ENCODE measurements at places on chromosomes 2 and 18.

DNA sequence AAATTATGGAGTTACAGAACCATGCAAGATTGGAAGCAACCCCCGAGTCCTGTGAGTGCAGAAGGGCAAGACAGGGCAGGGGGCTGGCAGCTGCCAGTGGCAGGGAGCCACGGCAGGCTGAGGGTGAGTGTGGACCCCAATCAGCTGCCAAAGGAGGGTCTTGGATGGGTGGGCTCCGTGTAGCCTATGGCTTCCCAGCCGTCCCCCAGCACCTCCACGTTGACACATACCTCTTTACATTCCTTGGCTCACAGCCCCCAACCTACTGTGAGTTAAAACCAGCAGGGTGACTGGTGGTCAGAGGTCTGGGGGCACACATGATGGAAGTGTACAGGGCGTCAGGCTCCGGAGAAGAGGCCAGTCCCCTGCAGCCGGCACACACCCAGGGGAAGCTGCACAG is 60.9 kb upstream of the SALL3 start:
- DNase-seq = no peak

- no peak for DNase-seq
These were observed 423.4 kb downstream of the RND3 start for GRCh38 chr2:150063931-150064548.

DNA sequence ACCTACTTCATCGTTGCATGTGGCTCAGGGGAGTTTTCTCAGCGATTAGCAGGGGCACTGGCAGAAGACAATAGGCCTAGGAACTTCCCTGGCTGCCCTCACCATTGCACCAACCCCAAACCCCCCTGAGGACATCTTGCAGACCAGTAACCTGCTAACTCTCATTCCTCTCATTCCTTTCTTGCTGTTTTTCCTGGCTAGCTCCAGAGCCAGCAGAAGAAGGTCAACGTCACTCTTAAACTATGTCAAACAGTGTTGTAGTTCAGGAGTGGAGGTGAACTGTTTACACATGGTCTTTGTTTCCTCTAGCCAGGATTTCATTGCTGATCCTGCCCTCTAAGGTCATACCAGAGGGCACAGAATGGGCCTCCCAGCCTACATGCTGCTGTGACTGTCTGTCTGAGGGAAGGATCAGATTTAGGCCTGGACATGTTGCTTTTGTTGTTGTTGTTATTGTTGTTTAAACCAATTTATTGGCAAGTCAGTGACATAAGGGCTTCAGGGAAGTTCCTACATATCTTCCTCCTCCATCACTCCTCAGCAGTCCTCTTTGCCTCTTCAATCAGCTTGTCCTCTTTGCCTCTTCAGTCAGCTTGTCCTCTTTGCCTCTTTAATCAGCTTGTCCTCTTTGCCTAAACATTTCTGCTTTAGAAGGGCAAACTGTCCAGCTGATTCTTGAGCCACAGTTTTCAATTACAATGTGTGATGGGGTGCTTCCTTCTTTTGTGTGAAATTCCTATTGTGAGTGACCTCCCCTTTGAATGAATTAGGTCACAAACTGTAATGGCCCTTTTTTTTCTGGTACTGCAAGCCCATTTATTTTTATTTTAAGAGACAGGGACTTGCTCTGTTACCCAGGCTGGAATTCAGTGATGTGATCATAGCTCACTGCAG is 471.9 kb upstream of the TNP1 start:
- no peak for DNase-seq

DNA sequence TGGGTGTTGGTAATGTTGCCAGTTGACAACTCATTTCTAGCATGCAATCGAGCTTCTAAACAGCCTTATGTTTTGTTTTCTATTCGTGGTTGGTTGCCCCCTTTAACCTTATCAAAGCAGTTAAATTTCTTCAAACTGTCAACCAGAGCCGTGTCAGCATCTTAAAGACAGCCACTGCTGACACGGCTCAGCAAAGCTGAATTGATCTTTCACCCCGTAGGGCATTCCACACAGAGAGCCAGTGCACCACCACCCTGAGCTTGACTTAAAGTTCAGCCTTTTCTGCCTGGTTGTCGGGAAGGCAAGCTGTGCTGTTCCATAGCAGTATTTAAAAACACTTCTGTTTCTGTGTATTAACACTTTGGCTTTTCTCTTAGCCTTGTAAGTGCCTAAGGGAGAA is 355.0 kb upstream of the CHST9 start:
- DNase-seq = no peak

- no peak for DNase-seq
These were observed 144.3 kb downstream of the VAPA start for GRCh38 chr18:10057894-10058791.

DNA sequence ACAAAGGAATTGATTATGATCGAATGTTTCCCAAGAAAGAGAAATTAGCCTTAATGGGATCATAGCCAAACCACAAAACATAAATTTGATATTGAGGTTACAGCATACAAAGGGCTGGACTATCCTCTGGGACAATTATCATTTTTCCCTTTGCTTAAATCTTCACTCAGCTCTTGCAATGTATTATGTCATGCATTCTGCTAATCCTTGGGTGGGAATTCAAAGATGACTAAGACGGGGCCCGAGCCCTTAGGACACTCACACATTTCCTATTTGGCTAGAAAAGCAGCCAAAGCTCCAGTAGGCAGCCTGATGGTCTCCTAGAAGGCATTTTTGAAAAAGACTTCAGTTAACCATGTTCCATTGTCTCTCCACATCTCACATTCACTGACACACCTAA is 17.2 kb upstream of the NMI start:
- DNase-seq = no peak

- no peak for DNase-seq
These were observed 337.9 kb upstream of the SLC39A10 start for GRCh38 chr2:195319112-195319460.

GRCh38 chr18:22829781-22830180 is 103.3 kb upstream of the RBBP8 start:
- DNase-seq = no peak

- no peak for DNase-seq
These were observed 199.4 kb upstream of the LRRTM4 start for GRCh38 chr2:77721593-77721992.

Data from activated naive CD8-positive, alpha-beta T cell treated with anti-CD3 and anti-CD28 coated beads, Interleukin-2, amount 50 U/mL, for 16 hours (primary cell).